ENCODE measurements at places on chromosomes 6 and 20.

DNA sequence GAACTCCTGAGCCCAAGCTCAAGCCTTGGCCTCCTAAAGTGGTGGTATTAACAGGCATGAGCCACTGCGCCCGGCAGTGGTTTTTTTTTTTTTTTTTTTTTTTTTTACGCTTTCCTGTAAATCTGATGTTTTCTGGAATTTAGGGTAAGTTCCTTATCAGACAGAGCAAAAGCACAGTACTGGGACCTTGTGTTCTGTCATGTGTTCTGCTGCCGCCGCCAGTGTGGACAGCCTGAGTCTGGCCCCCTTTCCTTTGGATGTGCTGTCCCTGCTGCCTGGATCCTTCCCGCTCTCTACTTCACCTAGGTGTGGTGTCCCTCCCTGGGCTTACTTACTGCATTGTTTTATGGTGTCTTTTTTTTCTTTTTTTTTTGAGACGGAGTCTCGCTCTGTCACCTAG lies 11.7 kb downstream of the DNMT3B start:
- no peak for DNase-seq

GRCh38 chr6:20826378-20826777 lies 292.1 kb downstream of the CDKAL1 start:
- no peak for DNase-seq

DNA sequence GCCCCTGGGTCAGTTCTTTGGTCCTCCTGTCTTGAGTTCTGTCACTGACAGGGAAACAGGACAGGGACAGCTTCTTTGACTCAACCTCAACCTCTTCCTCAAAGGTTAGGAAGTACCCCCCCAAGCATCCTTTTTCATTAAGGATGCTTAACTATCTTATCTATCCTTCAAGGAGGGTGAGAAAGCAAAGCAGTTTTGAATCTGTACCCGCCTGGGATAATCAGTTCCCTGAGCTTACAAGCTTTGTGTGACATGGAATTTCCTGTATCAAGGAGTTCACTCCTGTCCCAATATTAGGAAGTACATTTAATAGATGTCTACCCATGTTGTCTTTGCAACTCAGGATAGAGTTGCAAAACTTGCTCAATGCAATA lies 31.1 kb upstream of the PIM1 start:
- DNase-seq = no peak

- DNase-seq = no peak
Measured at GRCh38 chr6:135521431-135521830, 23.9 kb upstream of the AHI1 start.

- DNase-seq = no peak
Measured at GRCh38 chr6:47308552-47309290, 984 bp downstream of the TNFRSF21 start.

DNA sequence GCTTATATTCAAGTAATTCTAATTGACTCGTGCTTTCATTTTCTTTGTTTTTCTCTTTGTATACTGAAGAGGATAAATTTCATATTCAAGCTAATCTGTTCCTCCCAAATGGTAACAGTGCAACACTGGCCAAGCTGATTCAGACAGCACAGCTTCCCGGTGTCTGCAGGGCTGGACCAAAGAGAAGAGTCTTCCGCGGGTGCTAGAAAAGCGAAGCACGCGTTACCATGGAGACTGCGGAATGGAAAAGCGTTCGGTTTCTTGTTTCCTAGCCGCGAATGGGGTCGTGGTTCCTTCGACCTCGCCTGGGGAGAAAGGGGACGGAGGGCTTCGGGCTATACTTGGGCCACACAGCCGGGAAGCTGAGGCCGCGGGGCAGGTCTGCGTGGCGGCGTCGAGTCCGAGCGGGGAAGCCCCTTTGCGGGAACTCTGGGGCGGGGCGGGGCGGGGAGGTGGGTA lies 6.2 kb upstream of the ZNF311 start:
- no peak for DNase-seq

DNA sequence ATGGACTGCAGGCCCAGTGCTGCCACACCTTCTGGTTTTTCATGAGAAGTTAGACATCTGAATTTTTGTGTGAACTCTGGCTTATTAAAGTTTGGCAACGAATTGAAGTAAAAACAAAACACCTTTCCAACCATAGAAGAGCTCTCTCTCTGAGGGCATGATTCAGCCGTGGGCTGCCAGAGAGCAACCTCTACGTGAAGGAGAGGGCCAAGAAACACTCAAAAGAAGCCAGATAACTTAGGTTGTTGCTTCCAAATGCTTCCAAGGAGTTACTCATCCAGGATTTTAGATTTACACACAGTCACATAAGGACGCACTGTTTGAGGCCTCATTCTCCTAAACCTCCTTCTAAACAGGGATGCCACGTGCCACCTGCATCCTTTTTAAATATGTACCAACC lies 65.5 kb downstream of the NRN1 start:
- no peak for DNase-seq

All from vagina (tissue), 2 donors.